ENCODE measurements at places on chromosomes 12 and 14.
A peak's percentile ranks its signal among the peaks of the same experiment; 100 is the strongest.

GRCh38 chr12:47530050-47530449 is 175.8 kb downstream of the RPAP3 start:
- DNase-seq, result no peak

DNA sequence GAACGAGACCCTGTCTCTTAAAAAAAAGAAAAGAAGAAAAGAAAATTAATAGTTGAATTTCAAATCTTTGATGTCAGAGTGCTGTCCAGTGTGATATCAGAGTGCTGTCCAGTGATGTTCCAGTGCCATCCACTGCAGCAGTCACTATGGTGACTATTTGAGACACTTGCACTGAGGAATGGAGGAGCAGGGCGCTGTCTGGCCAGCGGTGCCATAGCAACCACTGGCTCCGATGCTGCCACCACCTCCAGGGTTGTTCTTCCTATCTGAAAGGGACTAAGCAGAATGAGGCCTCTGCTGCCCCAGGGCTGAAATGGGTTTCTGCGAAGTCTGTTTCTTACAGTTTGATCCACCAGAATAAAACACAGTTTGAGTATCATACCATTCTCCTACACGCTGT is 272.9 kb downstream of the NUAK1 start:
- no peak for DNase-seq

GRCh38 chr12:12156116-12156515 is 85.4 kb downstream of the BCL2L14 start:
- DNase-seq, result no peak

DNA sequence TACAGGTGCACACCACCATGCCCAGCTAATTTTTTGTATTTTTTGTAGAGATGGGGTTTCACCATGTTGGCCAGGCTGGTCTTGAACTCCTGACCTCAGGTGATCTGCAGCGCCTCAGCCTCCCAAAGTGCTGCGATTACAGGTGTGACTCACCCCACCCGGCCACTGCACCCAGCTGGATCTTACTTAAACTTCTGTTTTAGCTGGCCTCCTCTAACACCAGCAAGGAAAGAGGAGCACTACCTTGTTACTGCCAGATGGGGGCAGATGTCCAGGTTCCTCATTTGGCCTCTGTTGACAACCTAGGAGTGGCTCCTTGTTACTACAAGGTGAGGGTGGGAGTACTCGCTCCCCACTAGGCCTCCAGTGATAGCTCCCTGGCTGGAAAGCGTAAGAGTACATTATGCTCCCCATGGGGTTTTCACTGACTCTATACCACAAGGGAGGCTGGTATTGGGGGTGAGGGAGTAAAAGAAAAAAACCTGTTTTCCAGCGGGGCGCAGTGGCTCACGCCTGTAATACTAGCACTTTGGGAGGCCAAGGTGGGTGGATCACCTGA is 13.2 kb upstream of the ARF6 start:
- DNase-seq, result peak; percentile 31

GRCh38 chr12:59446116-59446515 is 149.7 kb upstream of the SLC16A7 start:
- no peak for DNase-seq

- peak; percentile 81 for DNase-seq
These were observed 99.2 kb downstream of the SCARB1 start for GRCh38 chr12:124764451-124764850.

DNA sequence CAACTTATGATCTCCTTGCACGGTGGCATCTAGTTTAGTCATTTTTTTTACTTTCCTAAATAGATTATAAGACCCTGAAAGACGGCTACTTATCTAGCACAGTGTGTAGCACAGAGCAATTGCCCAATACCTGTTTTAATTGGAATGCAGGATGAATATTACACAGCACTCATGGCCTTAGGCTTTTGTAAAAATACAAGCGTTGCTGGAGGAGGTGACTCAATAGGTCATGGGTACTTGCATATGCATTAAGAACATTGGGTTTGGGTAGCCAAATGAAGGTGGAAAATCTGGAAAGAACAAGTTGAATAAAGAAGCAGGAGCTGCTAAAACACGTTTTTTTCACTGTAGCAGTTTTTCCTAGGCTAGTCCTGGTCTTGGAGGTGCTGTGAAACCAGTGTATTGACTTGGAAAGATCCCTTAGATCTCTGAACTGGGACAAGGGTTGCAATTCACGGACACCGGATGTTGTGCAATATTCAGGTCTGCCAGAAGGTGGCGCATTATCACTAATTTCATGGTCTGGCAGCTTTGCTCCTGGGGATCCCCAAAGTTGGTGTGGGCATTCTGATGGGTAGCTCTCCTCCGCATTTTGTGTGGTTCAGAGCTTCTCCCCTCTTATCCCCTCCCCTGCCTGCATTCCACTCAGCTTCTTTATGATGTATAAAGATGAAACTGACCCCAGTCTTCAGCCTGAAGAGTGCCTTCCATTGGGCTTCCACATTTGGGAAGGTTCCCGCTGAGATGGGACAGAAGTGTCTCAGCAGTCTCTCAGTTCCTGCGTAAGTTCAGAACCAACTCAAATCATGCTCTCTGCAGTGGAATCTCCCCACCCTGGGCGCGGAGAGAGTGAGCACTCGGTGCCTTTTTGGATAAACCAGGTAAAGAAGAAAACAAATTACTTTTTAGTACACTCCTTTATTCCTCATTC is 278.3 kb downstream of the NRXN3 start:
- DNase-seq, result peak; percentile 4

- no peak for DNase-seq
These were observed 3.7 kb upstream of the PRDM4 start for GRCh38 chr12:107764626-107765025.

DNA sequence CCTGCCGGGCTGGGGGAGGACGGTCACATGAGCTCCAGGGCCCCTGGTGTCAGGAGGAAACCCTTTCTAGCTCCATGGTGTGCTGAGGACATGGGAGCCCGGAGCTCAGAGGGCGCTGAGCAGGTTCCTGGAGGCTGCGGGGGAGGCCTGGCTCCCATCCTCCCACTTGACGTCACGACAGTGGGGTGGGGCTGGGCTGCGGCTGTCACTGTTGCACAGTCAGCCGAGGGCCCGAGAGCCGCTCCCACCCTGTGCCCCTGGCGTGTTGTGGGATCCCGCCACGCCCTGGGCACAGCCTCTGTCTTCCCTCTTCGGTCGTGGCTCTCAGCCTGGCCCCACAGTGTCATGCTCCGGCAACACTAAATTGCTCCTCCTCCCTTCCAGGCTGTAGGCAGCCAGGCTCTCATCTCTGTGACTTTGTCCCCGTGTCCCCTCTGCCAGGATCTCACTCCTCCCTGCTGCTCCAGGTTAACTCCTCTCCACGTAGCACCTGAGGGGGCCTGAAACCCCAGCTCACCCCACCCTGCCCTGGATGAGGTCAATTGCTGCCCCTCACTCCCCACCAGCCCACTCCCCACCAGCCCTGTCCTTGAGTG is 33.0 kb downstream of the BEGAIN start:
- no peak for DNase-seq

GRCh38 chr12:40001406-40001805 is 104.5 kb downstream of the SLC2A13 start:
- no peak for DNase-seq

DNA sequence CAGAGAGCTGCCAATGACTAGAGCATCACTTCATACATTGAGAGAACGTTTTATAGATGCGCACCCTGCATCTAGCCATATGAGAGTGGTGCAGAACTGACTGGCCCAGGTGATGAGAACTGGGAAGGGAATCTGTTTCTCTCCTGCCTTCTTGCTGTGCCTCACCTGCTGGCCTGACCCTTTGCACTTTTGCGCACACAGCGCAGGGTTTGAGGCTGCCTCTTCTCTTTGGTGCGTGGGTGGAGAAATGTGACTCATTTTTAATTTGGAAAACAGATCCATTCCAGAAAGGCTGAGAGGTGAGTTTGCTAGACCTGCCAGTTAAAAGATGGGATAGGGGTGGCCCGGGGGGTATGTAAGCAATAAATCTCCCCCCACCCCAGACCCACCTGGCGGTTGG is 453 bp upstream of the ESRRB start:
- DNase-seq, result no peak

All from brain microvascular endothelial cell (primary cell).